Fibroblast of skin of abdomen (primary cell): ENCODE measurements at places on chromosomes 2 and 18.

GRCh38 chr2:30652271-30652915, 154.9 kb downstream of the CAPN13 start:
- no peak for DNase-seq

GRCh38 chr2:3094999-3095958, 282.3 kb downstream of the EIPR1 start:
- DNase-seq: no peak

GRCh38 chr18:60662491-60662890, 289.9 kb upstream of the MC4R start:
- no peak for DNase-seq

GRCh38 chr2:1936427-1936980, 192.2 kb upstream of the PXDN start:
- no peak for DNase-seq

DNA sequence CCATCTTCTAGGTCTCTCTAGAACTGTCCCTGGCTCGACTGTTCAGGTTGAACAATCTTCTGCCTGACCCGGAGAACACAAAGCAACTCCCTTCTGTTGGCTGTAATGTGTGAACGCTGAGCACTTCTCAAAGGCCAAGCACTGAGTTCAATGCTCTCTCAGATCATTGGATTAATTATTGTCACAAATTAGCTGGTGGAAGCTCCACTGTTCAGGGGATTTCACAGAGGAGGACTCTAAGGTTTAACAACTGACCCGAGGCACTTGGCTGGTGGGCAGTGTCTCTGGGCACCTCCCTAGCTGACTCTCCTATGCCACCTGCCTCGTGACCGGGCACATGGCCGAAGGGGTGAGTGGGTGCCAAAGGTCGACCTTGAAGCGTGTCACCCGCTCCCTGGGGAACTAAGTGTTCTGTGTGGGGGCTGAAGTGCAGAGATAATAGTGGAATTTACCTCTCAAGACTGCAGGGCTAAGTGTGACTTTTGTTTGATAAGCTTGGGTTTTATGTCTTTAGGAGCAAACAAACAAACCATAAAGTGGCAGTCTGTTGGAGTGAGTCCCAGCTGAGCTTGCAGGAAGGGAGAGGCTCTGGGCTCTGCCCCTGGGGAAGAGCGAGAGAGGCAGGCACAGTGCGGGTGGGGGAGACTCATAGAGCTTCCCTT, 64.8 kb downstream of the BCL2L11 start:
- no peak for DNase-seq

GRCh38 chr2:186575302-186575701, 14.6 kb upstream of the ITGAV start:
- DNase-seq: peak; percentile 100

- no peak for DNase-seq
Measured at GRCh38 chr18:31574359-31574758, 17.3 kb upstream of the TTR start.

- DNase-seq: no peak
Measured at GRCh38 chr2:2188941-2189340, 142.1 kb downstream of the MYT1L start.

GRCh38 chr2:29747786-29748470, 173.5 kb downstream of the ALK start:
- peak; percentile 97 for DNase-seq

GRCh38 chr2:225468131-225468530, 68.6 kb downstream of the NYAP2 start:
- no peak for DNase-seq

DNA sequence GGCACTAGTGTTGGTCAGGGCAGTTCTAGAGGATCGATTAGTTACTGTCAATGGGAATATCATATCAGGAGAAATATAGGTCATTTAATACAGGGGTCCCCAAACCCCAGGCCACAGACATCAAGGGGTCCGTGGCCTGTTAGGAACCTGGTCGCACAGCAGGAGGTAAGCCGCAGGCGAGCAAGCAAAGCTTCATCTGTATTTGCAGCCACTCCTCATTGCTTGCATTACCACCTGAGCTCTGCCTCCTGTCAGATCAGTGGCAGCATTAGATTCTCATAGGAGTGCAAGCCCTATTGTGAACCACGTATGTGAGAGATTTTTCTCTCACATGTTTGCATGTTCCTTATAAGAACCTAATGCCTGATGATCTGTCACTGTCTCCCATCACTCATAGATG, 81.9 kb downstream of the DSC3 start:
- no peak for DNase-seq

DNA sequence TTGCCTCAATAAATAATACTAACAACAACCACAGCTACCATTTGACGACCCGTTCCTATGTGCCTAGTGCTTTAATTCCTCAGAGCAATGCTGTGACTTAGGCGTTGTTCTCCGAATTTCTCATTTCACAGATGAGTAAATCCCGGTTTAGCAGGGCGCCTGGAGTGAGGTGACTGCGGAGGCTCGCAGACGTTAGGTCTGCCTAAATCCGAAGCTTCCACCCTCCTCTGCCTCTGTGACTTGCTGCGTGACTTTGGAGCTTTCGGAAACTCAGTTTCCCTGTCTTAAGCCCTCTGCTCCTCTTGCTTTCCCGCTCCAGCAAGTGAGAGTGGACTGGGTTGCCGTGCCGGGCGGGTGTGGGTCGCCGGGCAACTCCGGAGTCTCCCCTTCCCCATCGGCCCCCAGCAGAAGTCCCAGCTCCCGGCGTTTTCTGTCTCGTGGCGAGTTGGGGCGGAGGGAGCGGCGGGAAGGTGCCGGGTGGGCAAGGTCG, 711 bp upstream of the ATOH8 start:
- DNase-seq: no peak

GRCh38 chr18:840023-840408, 28.0 kb upstream of the YES1 start:
- DNase-seq: no peak

DNA sequence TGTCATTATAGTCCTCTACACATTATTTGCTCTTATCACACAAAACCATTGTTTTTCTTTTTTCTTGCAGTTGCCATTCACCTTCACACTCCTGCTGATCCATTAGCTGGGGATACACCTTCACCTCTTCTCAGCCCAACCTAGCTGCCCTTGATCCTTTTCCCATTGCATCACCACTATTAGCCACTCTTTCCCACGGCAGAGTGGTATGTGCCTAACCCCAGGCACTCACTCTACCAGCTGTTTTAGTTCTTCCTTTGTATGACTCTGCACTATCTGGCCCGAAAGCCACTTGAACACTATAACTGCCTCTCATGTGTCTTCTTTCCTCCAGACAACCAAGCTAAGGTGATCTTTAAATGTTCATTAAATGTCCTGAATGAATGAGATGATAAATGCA, 145.4 kb upstream of the PIK3C3 start:
- no peak for DNase-seq

- peak; percentile 48 for DNase-seq
Measured at GRCh38 chr2:225274751-225275150, 124.8 kb upstream of the NYAP2 start.

GRCh38 chr18:34222307-34223163, 2.2 kb downstream of the NOL4 start:
- peak; percentile 9 for DNase-seq
